SIG-M5 (cell line): ENCODE measurements at places on chromosomes 6 and 20.

DNA sequence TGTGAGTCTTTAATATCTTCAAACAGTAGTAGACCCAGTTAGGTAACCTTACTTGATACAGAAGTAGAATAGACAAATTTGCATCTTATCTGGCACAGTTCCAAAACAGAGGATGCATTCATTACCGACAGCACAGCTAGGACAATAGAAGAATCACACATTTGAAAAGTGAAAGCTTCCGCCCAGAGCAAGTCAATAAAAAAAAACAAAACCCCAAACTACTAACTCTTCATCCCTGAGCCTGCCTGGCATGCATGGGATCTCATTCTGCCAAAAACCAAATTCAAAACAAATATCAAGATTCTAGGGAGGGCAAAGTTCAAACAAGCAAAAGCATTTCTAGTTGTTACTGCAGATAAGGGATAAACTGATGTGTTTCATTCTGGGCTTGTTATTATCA is 235.4 kb downstream of the BTBD9 start:
- no peak for DNase-seq

GRCh38 chr6:25028328-25028727 is 92.6 kb upstream of the RIPOR2 start:
- DNase-seq, result no peak

GRCh38 chr6:33277663-33278391 is 904 bp downstream of the B3GALT4 start:
- no peak for DNase-seq

DNA sequence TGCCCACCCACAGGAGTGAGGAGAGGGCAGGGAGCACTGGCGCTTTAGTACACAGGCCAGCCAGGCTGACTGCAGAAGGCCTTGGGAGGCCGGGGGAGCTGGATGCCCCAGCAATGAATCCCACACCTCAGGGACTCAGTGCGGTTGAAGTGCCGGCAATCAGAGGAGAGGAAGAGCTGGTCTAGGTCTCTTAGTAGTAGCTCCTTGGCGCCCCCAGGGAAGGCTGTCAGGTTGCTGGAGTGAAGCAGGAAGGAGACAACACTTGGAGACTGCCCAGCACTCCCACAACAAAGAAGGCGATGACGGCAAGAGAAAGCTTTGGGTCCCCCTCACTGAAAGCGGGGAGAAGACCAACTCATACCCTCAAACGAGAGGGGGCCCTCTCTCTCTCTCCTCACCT is 8.3 kb upstream of the TNXB start:
- no peak for DNase-seq
